Aortic smooth muscle cell (primary cell): ENCODE measurements at places on chromosomes 7 and 10. TPM values are rescaled to one million over a fixed set of nuclear protein-coding genes. Genes with fewer than 3 reads are reported as not detected.

ZNF503 gene
- 10.8 and 14.8 TPM in 2 replicates for total RNA-seq

EPHA1 gene
- total RNA-seq = not detected in 2 replicates

ZFAND2A gene
- 13.2 and 13.3 TPM in 2 replicates for total RNA-seq

FZD8 gene
- 8.6 and 23.1 TPM in 2 replicates for total RNA-seq
